ENCODE measurements at places on chromosomes 12 and 14. TPM values are rescaled to one million over a fixed set of nuclear protein-coding genes. Genes with fewer than 3 reads are reported as not detected.

The SLC5A8 gene
- total RNA-seq: not detected

- peak; percentile 80 for DNase-seq
Measured at GRCh38 chr14:59306775-59307174, 118.3 kb downstream of the DAAM1 start.

DNA sequence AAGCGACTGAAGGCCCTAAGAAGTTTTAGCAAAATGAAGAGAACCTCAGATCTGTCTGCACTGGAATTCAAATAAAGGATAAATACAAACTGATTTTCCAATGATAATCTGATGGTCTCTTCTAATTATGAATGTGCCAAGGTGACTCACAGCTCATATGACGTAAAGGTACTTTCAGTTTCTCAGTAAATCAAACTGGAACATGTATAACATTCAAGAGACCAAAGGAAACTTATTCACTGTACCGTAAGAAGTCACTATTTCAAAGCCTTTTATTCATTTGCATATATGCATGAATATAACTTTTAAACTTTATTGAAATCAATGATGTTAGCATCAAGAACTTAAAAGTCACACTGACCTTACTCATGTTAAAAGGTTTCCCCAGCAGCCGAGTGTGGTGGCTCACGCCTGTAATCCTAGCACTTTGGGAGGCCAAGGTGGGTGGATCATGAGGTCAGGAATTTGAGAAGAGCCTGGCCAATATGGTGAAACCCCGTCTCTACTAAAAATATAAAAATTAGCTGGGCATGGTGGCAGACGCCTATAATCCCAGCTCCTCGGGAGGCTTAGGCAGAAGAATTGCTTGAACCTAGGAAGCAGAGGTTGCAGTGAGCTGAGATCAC is 52.2 kb downstream of the ATXN2 start:
- DNase-seq: peak; percentile 18

The RPL10L gene
- 6.9 TPM for total RNA-seq

DNA sequence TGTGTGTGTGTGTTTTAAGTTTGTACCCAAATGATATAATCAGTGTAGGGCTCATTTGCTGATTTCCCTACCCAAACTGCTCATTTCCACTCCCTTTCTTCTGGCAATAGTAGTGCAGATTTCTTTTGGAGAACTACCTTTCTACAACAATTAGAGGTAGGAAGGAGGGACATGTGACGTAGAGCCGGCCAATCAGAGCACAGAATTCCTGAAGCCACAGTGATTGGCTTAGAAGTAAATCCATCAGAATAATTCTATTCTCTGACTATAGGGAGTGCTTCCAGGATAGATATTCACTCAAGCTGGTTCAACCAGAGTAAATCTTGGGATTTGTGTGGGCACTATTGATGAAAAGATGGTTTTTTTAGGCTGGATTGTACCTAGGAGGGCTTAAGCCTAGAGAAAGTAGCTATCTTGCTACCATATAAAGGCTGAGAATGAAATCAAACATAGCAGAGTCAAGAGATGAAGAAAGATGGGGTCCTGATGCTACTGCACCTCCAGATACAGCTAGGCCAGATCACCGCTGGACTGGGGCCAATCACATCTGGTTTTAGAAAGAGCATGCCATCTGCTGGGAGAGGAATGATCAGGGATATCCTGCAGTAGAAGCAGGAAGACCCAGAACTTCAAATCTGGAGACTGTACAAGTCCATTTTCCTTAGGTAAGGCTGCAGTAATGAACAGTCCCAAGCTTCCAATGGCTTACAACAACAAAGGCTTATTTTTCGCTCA is 54.1 kb upstream of the NUAK1 start:
- DNase-seq: no peak

DNA sequence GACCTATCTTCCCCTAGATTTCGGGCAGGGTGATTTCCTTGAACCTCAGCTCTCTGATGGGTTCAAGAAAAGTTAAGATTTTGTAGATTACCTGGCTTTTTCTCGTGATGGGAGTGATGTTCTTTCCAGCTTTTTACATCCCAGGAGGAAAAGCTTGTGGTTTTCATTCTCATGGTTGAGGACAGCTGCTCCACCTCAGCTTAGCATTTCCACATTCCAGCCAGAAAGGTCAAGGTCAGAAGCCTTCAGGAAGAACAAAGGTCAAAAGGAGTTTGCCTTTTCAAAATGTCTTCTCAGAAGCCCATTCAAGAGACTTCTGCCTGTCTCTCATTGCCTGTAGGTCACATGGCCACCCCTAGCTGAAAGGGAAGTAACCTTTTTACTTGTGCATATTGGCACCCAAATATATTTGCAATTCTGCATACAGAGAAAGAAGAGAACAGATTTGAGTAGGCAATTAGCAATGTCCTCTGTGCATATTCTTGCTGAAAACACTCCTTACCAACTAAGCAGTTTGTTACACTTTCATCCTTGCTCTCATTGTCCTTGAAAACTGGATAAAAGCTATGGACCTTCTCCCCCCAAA is 6.6 kb upstream of the ADGRD1 start:
- DNase-seq: no peak

DNA sequence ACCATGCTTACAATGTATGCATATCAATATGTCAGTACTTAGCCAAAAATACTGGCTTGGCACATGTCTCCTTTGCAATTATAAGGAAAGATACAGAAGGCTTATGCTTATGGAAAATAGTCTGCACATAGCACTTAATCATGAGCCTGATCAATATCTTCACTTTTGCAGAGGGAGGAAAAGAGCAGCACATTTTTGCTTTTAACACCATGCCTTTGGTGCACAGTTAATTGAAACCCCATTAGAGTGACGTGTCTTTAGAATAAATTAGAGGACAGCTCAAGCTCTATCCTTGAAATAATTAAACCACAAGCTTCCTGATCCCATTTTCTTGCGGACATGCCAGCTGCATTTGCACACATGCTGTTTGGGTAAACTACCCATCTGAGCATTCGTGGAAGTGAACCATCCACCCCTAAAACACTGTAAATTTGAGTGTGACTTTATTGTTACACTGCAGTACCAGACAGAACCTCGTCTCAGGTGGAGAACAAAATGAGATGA is 839.9 kb upstream of the MGAT4C start:
- DNase-seq: no peak

The BDKRB2 gene
- 8.5 TPM for total RNA-seq

The FBLN5 gene
- 0.57 TPM for total RNA-seq

The SELPLG gene
- total RNA-seq: 0.23 TPM

GRCh38 chr12:109606320-109607028 is 32.9 kb downstream of the MVK start:
- no peak for DNase-seq

- no peak for DNase-seq
Measured at GRCh38 chr12:96521895-96522682, 32.7 kb downstream of the CFAP54 start.

- DNase-seq: no peak
Measured at GRCh38 chr14:59480166-59480565, 4.0 kb downstream of the L3HYPDH start.

The REM2 gene
- total RNA-seq: 0.74 TPM

The BCL2L14 gene
- total RNA-seq: not detected

The GLIPR1L2 gene
- total RNA-seq: 1.8 TPM

- no peak for DNase-seq
Measured at GRCh38 chr12:121451961-121452339, 52.0 kb downstream of the RNF34 start.

DNA sequence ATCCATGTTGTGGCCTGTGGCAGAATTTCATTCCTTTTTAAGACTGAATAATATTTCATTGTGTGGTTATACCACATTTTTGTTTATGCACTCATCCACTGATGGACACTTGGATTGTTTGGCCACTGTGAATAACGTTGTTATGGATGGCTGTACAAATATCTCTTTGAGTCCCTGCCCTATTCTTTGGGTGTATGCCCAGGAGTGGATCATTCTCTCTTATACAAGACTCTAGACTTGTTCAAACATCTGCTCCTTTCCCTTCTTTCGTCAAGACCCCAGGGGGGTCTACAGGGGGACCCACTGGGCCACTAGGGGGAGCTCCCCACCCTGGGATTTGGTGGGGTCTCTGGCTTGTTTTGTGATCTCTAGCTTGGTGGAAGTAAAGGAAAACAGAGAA is 77.4 kb downstream of the FBXL14 start:
- DNase-seq: peak; percentile 28

GRCh38 chr12:91261820-91262676 is 79.4 kb upstream of the DCN start:
- no peak for DNase-seq

The MGP gene
- 39.0 TPM for total RNA-seq

The AGAP2 gene
- 0.03 TPM for total RNA-seq

DNA sequence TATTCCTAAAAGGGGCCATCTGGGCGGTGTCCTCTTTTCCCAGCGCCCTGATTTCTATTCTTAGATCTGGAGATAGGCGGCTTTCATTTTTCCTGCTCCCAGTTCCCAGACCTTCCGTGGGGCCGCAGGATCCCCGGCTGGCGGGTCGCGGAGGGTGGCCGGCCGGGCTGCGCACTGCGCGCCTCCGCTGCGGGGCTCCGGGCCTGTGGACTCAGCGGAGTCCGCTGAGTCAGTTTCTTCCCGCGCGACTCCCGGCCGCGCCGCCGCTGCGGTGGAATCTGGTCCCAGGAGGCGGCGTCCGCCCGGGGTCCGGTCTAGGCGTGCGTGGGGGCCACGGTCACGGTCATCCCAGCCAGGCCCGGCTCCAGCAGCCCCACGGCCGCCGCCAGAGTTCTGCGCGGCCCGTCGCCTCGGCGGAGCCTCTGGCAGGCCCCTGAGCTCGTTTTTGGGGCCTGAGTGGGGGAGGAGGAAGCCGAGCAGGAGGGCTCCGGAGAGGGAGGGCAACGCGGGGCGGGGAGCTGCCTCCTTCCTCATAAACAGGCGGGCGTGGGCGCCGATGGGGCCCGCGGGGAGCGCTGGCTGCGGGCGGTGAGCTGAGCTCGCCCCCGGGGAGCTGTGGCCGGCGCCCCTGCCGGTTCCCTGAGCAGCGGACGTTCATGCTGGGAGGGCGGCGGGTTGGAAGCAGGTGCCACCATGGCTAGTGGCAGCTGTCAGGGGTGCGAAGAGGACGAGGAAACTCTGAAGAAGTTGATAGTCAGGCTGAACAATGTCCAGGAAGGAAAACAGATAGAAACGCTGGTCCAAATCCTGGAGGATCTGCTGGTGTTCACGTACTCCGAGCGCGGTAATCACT is at the start of gene LRRK2:
Gene LRRK2 (plus strand): TSS at position 559 of the 853 bp plus-strand sequence. CDS start 135 bp downstream, at position 694.
- DNase-seq: peak; percentile 72

GRCh38 chr12:90618586-90618985 is 336.4 kb downstream of the CCER1 start:
- no peak for DNase-seq

- DNase-seq: no peak
Measured at GRCh38 chr14:106269029-106269428, 742.6 kb downstream of the TMEM121 start.

GRCh38 chr12:27468241-27468640 is 21.7 kb downstream of the SMCO2 start:
- DNase-seq: no peak

Measured in Daoy (cell line).